Immature natural killer cell (primary cell): ENCODE measurements at places on chromosomes 1 and 21.

GRCh38 chr1:222040121-222040805 lies 298.4 kb upstream of the DUSP10 start:
- no peak for DNase-seq

- no peak for DNase-seq
Measured at GRCh38 chr1:2439369-2439768, 27.0 kb upstream of the PEX10 start.

- DNase-seq: no peak
Measured at GRCh38 chr1:170483051-170483450, 48.9 kb upstream of the GORAB start.

- DNase-seq: no peak
Measured at GRCh38 chr1:69513601-69514000, 54.1 kb upstream of the LRRC7 start.

DNA sequence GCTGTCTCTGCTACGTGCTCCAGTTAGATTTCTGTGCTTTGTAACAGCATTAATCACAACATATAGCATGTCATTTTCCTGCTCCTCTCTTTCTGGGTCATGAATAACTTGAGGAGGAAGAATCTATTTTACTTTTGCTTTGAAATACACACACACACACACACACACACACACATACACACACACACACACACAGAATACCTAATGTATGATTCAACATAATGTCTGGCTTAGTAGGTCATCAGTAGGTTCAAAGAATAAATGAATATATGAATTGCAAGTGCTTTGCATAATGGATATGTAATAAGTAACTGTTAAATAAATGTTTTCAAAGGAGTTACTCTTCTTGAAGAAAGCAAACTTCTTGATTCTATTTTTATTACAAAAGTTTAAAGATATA lies 249.0 kb downstream of the PDE4B start:
- no peak for DNase-seq

DNA sequence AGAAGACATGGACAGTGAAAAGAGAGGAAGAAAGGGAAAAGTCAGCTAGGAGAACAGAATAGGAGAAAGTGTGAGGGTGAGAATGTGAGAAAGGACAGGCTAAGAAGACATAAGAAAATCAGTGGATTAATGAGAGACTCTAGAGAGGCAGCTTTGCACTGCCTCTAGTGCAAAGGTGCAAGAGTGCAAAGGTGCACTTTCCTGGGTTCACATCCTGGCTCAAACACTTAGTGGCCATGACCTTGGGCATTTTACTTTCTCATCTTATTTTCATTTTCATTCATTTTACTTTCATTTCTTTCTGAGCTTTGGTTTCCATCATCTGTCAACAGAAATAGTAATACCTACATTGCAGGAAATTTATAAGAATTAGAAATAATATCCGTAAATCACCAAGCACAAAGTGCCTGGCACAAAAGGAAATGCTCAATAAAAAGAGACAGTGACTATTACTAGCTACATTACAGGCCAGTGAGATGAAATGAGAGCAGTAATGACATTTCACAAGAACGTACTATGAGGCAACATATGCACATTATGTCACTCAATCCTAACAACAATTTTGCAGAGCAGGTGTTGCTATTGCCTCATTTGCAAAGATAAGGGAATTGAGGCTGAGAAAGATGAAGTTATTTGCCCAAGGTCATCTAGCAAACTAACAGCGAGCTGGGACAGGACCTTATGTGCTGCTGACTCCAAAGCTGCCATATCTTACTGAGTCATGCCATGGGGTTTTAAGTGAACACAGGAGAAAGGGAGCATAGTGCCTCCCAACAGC lies 107.0 kb upstream of the TLR5 start:
- no peak for DNase-seq

DNA sequence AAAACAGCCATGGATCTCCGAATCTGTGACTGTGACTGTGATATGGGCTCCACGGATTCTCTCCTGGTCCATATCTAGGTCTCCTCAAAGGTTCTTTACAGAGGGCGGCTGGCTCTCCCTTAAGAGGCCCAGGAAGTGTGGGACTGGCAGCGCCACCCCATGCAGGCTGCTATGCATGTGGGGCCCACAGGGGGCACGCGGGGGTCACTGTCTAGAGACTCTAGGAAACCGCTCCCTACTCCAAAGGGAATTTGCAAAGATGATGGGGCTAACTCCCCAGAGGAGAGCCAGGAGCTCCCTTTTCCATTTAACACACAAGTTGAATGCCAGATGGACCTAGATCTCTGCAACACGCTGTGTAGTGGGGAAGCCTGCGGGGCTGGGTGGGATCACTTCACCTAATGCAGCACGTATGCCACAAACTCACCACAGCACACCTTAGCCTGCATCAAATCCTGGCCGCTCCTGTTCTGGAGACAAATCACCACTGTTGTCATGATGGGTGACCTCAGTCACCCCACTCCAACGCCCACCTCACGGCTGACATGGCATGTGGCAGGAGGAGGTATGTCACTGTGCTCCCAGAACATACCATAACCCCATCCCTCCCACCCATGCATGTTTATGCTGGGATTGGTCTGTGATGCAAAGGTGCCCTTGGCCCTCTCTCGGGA lies 61.7 kb downstream of the SLC45A1 start:
- DNase-seq: no peak

GRCh38 chr21:34818662-34819158 lies 149.9 kb downstream of the CLIC6 start:
- no peak for DNase-seq

DNA sequence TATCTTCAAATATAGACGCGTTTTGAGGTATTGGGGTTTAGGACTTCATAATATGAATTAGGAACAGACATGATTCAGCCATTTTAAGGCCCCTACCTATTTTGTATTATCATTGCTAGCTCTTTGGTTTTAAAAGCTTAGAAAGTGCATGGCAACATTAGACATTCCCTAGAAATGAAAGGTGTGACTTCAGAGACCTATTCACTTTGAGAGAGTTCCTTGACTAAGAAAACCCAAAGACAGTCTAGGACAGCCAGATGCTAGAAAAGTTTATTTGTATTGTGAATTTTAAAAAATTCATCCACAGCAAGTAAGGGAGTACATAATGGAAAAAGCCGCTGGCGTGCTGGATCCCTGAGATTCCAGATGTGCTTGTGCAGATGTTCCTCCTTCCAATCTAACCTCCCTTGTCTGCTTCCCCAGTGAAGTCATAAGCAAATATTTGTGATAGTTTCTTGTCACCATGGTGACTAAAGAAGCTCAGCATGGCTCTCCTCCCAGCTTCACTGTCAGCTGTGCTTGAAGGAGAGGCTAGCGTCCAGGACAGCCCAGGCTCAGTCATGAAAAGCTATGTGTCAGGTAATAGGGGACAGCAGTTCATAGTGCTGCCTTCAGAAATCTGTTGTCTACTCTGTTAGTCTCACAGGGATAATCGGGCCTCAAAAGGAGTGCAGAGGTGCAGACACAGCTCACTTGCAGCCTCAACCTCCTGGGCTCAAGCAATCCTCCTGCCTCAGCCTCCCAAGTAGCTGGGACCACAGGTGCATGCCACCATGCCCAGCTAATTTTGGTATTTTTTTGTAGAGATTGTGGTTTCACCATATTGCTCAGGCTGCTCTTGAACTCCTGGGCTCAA lies 34.8 kb downstream of the KPNA6 start:
- DNase-seq: no peak

DNA sequence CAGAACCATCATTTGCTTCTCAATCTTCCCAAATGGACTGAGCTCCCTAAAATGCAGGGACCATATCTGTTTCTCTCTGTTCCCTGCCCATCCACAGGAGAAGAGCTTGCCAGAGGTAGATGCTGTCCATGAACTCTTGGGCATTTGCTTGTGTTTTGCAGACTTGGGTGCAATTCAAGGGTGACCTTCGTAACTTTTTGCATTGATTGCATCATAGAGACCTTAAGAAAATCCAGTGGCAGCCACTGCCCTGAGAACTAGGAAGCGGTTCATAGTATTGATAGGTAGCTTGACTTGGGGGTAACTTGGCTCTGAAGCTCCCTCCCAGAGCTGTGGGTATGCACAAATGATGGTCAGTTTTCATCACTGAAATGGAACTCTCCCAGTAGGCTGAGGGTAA lies 34.3 kb upstream of the EDEM3 start:
- no peak for DNase-seq

DNA sequence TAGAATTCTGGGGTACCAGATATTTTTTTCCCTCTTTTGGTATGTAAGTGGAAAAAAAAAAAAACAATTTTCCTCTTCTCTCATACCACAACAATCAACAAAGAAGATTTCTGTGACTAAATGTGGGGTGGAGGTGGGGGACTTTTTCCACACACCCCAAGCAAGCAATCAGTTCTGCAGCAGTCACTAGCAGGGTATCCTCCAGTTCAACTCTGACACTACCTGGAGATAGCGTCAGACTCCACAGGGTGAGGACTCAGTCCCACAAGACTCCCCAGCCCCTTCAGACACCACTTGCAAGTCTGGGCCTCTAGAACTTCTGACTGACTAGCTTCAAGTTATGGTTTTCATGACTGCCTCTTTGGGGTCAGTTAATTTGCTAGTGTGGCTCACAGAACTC lies 6.2 kb downstream of the DHX9 start:
- DNase-seq: no peak

DNA sequence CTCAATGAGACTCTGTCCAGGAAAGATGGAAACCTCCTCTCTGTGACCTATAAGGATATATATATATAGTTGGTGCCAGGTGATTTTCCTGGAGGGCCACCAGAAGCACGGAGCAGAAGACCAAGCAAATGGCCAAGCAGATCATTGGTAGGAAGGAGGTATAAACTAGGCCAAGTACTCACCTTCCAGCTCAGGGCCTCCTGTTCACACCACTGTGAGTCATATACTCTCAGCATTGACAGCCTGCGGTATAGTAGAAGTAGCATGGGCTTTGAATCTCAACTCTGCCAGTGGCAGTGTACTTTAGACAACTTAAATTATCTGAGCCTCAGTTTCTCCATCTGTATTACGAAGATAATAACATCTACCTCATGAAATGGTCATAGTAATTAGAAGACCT lies 15.4 kb downstream of the IL12RB2 start:
- DNase-seq: peak; percentile 35

- DNase-seq: no peak
Measured at GRCh38 chr1:39754026-39754570, 15.4 kb downstream of the PPIE start.

DNA sequence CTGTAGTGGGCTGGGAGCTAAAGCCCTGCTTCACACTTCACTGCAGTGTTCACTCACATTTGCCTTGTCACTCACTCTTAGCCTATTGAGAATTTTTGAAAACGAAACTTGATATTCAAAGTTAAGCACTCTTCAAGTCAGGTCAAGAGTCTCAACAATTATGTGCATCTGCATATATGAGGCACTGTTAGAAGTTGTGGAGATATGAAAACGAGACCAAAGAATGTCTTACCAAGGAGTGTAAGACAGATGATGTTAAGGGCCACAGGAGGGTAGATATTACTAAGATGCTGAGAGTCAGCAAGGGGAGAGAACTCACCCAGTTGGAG lies 64.7 kb upstream of the GJA8 start:
- no peak for DNase-seq

DNA sequence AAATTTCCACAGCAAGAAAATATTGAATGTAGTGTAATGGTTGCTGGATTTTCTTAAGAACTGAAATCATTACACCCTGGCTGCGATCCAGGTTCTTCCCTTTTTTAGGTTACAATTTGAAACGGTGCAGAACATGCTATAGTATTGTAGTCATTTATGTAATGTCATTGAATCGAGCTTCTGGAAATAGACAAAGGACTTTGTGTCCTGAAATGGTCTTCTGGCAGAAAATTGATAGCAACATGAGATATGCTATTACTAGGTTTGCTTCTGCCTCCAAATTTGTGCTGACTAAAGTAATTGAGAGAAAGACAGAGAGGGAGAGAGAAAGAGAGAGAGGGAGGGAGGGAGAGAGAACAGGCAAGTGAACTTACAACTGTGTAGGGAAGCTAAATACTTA lies 146.2 kb upstream of the NFIA start:
- DNase-seq: no peak

DNA sequence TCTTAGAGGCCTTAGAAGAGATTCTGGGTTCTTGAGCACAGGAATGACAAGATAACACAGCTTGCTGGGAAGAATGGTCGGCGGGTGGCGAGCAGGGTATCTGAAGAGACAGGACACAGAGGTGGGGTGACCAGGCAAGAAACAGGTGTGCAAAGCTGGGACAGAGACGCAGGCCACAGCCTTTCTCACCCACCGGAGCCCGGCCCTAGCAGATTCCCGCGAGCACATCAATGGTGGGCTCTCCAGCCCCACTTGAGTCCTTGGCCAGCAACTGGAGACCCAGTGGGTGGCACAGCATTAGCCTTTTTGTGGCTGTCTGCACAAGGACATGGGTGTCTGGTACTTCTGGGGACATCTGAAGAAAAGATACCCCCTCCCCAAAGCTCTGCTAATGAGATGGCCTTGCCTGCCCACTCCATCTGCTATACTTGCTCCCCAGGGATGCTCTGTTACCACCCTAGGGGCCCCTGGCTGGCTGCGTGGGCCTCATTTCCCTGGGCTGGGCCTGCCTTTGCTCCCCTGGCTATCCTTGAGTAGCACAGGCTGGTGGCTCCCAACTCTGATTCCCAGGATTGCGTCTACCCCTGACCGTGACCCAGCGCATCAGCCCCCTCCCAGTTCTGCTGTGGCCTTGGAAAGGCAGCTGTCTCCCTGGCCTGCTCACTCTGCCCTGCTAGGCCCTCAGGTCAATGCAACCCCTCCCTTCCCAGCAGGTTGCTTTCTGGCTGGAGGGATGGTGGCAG lies 127.2 kb upstream of the ADAR start:
- no peak for DNase-seq

DNA sequence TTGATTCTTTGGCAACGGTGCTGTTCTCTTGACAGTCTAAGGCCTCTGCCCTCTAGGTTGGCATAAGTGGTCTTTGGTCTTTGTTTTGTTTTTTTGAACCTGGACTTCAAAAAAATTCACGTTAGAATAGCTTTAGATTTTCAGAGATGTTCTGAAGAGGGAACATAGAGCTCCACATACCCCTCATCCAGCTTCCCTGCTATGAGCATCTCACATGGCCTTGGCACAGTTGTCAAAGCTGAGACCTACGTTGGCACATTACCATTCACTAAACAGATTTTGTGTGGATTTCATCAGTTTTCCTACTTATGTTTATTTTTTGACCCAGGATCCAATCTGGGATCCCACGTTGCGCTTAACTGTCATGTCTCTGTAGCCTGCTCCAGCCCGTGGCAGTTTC lies 60.8 kb downstream of the ARHGEF10L start:
- DNase-seq: no peak

DNA sequence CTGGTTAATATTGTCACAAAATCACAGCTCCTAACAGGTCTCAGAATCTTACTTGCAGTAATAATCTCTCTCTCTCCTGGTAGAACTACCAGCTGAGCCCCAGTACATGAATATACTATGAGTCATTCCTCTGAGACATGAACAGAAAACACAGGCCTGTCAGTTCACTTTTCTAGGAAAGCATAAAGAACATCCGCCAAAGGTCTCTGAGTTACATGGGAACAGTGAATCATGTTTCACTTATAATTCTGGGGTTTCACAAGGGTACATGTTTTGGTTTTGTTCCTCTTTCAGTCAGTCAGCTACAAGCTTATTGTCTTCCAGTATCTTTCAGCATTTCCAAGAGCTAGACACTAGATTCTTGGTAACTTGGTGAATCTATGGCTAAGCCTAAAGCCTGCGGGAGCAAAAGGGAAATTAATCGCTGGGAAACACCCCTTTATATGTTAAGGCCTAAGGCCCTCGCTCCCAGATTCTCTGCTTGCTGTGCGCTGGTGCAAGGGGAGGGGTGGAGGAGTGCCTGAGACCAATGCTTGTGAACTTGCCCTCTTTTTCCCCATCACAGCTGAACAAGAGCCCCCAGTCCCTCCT lies 31.7 kb downstream of the IFNGR2 start:
- no peak for DNase-seq
